NCI-H526 (cell line): ENCODE measurements at places on chromosomes 13 and 19.

- no peak for DNase-seq
Observed at GRCh38 chr13:89227356-89227755, 1556.2 kb downstream of the SLITRK5 start.

DNA sequence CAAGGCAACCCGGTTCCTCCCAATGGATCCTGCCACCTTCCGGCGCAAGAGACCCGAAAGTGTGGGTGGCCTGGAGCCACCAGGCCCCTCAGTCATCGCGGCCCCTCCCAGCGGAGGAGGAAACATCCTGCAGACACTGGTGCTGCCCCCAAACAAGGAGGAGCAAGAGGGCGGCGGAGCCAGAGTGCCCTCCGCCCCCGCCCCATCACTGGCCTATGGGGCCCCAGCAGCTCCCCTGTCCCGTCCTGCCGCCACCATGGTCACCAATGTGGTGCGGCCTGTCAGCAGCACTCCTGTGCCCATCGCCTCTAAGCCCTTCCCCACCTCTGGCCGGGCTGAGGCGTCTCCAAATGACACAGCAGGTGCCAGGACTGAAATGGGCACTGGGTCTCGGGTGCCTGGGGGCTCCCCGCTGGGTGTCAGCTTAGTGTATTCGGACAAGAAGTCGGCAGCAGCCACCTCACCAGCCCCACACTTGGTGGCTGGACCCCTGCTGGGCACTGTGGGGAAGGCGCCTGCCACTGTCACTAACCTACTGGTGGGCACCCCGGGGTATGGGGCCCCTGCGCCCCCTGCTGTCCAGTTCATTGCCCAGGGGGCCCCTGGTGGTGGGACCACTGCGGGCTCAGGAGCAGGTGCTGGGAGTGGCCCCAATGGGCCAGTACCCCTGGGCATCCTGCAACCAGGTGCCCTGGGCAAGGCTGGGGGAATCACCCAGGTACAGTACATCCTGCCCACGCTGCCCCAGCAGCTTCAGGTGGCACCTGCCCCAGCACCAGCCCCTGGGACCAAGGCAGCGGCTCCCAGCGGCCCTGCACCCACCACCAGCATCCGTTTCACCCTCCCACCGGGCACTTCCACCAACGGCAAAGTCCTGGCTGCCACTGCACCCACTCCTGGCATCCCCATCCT is 11.2 kb upstream of the PRR19 start:
- peak; percentile 66 for DNase-seq

GRCh38 chr19:9018163-9018875 is 8.1 kb upstream of the MUC16 start:
- DNase-seq: no peak

DNA sequence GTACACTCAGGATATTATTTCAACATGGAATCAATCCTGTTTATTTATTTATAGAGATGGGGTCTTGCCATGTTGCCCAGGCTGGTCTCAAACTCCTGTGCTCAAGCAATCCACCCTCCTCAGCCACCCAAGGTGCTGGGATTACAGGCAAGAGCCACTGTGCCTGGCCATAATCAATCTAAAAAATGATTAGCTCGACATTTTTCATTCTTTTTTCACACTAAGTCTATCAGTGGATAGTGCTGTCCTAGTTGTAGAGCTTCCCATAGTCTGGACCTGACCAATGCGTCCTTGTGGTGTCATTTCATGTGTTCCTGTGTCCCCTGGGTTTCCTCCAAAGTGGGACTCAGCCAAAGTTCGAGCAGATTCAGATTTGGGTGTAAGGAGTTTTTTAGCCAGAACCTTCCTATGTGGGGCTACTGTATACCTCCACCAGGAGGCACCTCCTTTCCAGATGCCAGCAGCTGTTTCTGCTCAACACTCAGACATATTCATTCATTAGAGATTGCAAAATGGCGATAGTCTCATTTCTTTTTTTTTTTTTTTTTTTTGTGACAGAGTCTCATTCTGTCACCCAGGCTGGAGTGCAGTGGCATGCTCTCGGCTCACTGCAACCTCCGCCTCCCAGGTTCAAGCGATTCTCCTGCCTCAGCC is 61.1 kb downstream of the MAP4K1 start:
- no peak for DNase-seq

DNA sequence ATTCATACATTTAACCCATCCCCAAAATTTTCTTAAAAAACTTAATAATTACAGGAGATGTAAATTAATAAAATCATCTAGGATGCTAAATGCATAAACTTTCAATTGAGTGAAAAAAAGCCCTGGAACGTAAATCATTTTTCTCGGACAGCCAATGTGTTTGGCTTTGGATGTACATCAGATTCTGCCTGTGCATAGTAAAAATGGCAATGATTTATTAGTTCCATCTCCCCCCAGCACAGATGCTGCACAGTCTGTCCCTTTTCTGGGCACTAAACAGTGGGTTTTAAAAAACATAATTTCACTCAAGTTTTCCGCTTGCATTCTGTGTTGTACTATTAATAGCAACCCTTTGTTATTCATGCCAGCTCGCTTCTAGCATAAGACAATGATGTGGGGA is 147.7 kb downstream of the TM9SF2 start:
- no peak for DNase-seq

DNA sequence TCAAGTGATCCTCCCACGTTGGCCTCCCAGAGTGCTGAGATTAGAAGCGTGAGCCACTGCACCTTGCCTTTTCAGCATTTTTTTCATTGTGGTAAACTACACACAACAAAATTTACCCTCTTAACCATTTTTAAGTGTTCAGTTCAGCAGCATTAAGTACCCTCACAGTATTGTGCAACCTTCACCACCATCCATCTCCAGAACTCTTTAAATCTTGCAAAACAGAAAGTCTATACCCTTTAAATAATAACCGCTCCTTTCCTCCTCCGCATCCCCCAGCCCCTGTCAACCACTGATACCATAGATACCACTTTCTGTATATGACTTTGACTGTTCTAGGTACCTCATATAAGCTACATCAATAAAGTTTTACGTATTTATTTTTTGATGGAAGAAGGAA is 20.8 kb upstream of the CASP14 start:
- DNase-seq: no peak

DNA sequence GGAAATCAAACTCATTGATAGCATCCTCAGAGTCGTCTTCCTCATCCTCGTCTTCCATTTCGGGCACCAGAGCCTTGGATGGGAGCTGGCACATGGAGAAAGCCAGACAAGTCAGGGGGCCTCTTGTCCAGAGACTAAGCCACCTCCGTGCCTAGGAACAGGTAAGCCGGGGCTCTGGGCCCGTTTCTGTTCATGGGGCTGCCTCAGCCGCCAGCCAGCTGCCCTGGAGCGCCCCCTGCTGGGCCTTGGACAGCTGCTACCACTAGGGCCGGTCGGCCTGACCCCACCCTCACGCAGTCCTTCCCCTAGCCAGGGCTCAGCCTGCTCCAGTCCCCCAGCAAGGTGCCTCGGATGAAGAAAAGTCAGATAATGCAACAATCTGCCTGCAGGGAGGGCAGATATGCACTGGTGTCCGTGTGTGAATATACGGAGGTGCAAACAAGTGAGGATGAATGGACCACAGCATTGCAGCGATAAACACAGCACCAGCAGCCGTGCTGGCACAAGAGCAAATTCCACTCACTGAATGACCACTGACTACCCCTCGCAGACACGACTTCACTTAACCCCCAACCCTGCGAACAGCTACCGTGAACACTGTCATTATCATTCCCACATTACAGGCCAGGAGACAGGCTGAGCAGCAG is 11.9 kb upstream of the PRKD2 start:
- DNase-seq: peak; percentile 70

DNA sequence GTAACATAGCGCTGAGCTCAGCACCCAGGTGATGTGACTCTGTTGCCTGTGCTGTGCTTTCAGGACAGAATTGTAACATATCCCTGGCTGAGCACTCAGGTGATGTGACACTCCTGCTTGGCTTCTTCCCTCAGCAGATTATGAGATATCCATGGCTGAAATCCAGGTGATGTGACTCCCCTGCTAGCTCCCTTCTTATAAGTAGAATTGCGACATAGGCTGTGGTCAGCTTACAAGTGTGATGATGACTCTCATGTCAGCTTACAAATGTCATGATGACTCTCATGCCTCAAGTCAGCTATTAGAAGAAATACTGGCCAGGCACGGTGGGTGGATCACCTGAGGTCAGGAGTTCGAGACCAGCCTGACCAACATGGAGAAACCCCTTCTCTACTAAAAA is 14.3 kb upstream of the ZNF429 start:
- no peak for DNase-seq

DNA sequence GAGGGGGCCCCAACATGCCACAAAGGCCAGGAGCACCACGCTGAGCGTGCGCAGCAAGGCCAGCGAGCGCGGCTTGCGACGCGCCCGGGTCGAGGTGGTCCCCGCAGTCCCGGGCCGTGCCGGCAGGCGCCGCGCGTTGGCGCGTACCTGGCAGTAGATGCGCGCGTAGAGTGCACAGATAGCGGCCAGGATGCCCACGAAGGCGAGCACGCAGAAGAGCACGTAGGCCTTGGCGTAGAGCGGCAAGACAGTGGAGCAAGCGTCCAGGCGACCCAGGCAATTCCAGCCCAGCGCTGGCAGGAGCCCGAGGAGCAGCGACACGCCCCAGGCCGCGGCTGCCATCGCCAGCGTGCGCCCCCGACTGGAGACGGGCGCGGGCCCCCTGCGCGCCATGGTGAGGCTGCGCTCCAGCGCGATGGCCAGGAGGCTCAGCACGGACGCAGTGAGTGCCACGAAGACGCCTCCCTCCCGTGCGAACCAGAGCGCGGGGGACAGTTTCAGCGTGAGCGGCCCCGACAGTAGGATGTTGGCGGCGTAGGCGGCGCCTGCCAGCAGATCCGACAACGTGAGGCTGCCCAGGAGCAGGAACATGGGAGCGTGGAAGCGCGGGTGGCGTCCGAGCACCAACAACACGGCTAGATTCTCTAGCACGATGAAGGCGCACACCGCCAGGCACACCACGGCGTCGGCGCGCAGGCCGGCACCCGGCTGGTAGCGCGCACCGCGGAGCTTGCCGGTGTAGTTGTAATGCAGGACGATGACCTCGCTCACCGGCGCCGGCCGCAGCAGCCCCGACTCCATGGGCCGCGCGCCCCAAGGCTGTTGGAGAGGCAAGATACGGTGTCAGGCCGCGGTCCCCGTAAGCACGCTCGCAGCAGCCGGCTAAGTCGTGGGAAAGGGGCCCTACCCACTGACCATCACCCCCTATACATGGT is 2.8 kb downstream of the S1PR5 start:
- no peak for DNase-seq

GRCh38 chr19:15236886-15237285 is 4.6 kb upstream of the EPHX3 start:
- no peak for DNase-seq

DNA sequence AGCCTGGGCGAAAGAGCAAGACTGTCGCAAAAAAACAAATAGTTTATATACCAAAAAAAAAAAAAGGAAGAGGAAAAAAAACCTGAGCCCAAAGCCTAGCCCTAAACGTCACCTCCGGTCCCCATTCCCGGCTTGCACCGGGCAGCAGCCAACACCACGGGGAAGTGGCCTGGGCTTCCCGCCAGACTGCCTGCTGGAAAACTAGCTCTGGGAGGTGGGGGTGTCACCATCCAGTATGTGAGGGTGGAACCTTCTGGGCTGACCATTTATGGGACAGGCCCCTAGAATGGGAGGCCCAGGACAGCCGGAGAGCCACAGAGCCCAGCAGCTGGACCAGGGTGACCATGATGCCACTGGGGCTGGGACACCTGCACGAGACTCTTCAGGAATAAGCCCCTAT is 37.3 kb downstream of the IL12RB1 start:
- DNase-seq: no peak

- DNase-seq: no peak
Observed at GRCh38 chr13:94173312-94173854, 306.1 kb downstream of the DCT start.

GRCh38 chr13:53201454-53202225 is 173.0 kb downstream of the OLFM4 start:
- no peak for DNase-seq

DNA sequence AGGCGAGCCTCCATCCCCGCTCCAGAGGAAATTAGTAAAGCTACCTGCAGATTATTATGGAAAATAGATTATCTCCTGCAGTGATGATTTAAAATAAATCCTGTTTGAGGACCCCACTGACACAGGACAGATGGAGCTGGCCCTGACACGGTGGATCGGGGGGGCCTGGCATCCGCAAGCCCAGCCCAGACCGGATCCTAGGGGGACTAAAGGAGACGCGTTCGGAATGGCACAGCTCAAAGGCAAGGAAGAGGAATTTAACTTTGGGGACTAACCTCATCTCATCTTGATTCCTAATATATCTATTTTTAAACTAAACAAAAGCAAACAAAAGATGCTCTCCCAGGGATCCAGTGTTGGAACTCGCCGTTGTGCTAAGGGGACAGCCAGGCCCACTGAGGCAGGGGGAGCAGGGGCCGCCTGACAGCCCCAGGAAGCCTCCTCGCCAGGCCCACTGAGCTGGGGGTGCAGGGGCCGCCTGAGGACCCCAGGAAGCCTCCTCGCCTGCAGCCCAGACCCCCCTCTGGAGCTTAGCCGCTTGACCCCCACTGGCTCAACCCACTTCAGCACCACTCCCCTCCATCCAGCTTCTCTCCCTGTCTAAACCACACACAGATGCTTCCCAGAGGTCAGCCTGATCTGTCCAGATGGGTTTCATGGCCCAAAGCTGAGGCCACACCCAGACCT is 78.6 kb downstream of the SPACA7 start:
- DNase-seq: no peak

DNA sequence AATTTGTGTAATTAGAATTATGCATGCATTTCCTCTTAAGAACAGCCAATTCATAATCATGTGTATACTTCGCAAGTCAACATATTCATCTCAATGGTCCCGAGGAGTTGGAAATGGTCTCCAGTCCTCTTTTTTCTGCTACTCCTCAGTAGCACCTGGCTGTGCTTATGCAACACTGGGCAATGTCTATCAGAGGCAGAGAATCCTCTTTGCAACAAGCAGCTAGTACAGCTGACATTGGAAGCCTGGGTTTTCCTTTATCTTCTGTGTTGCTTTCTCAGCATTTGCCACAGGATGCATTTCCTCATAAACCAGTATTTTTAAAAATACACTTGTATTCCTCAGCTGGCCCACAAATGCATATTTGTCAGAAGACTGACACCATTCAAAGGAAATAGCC is 405.3 kb upstream of the GPC6 start:
- no peak for DNase-seq

DNA sequence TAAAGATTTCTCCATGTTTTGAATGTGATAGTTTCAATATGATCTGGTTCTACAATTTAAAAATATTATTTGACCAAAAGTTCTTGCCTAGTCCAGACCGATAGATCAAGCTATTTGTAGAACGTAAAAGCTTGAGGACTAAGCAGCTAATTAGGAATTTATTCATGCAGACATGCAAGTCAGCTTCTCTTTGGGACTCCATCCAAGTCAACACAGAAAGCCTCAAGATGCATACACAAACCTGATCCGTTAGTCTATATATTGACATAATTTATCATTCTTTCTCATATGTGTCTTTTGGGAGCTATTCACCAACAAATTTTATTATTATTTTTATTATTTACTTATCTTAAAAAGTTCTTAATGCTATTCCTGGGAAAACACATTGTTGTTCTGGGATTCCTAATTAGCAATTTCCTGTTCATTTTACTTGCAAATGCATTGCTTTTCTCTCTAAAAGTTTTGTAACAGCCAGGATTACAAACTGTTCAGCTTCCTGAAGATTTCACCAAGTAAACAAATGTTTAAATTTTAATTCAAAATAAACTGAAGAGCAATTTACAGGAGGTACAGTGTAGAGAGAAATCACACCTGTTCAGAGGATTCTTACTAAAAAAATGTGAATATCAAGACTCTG is 375.3 kb downstream of the GPC5 start:
- DNase-seq: no peak

GRCh38 chr19:55301459-55302317 is 17.9 kb downstream of the BRSK1 start:
- DNase-seq: peak; percentile 93

GRCh38 chr13:110734561-110734960 is 21.1 kb downstream of the ING1 start:
- DNase-seq: no peak

GRCh38 chr19:3003046-3003445 is 25.7 kb downstream of the TLE6 start:
- DNase-seq: no peak
